Panc1 (cell line): ENCODE measurements at places on chromosomes 7 and 10.

DNA sequence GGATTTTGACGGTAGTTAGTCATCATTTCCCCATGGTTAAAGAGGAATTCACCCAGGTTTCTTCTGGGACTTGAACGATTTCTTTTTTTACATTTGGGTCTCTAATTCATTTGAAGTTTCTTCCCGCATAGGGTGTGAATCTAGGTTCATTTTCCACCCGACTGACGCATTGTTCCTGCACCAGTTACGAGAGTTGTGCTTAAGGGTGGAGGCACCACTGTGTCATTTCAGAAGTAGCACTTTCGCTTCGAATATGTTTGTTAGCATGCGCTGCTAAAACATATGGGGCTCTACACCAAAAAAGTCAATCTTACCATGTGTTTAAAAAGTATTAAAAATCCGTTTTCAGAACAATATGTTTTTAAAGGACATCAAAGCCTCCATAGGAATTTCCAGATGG lies 140.3 kb downstream of the VIPR2 start:
- H3K36me3 ChIP-seq = no peaks in the 10 kb centered on the region
- no peak for DNase-seq
- no peak overlapping the region for H3K4me3 ChIP-seq
- H3K4me1 ChIP-seq = no peaks in the 10 kb centered on the region
- H3K27me3 ChIP-seq = no peaks in the 10 kb centered on the region
- H3K27ac ChIP-seq = no peak overlapping the region

GRCh38 chr10:10432296-10433035 lies 585.2 kb upstream of the CELF2 start:
- no peak overlapping the region for H3K27ac ChIP-seq
- no peaks in the 10 kb centered on the region for H3K36me3 ChIP-seq
- DNase-seq = no peak

DNA sequence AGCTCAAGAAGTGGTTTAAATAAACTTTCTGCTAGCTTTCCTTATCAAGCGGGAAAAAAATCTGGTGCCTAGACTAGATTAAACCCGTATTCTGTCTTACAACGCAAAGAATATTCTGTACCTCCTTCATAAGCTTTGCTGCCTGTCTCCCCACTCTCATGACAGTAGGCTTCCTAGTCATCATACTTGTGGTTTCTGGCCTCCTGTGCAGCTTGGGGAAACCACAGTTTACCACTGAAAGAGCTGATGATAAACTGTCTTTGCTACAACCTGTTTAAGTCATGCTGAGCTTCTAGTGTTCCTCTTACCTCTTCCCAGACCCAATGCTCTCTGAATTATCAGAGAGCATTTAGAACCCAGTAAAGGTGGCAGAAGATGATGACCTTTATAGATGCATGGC lies 55.0 kb downstream of the PODXL start:
- no peaks in the 10 kb centered on the region for H3K27me3 ChIP-seq
- H3K4me1 ChIP-seq = no peaks in the 10 kb centered on the region; the same call in 1 of the 2 replicates
- no peaks in the 10 kb centered on the region; the same call in 1 of the 2 replicates for H3K36me3 ChIP-seq
- no peak overlapping the region for H3K4me3 ChIP-seq
- no peak overlapping the region for H3K27ac ChIP-seq

DNA sequence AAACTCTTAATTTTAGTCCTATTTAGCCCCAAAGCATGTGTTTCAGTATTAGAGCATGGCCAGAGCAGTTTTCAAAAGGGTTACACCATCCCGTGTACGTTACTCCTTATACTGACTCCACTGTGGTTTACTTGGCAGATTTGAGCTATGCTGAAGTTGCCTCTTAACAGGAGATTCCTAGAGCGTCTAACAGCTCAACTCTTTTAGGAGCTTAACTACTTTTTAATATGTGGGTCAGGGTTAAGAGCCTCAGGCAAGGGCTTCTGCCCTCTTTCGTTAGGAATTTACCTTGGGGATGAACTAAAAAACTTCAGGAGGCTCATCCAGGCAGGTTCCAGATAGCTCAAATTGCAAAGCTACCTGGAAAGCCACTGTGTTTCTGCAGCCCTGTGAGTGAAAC lies 674.8 kb upstream of the C7orf33 start:
- no peak overlapping the region for H3K4me3 ChIP-seq
- H3K36me3 ChIP-seq = no peaks in the 10 kb centered on the region
- DNase-seq = no peak
- H3K27ac ChIP-seq = no peak overlapping the region

DNA sequence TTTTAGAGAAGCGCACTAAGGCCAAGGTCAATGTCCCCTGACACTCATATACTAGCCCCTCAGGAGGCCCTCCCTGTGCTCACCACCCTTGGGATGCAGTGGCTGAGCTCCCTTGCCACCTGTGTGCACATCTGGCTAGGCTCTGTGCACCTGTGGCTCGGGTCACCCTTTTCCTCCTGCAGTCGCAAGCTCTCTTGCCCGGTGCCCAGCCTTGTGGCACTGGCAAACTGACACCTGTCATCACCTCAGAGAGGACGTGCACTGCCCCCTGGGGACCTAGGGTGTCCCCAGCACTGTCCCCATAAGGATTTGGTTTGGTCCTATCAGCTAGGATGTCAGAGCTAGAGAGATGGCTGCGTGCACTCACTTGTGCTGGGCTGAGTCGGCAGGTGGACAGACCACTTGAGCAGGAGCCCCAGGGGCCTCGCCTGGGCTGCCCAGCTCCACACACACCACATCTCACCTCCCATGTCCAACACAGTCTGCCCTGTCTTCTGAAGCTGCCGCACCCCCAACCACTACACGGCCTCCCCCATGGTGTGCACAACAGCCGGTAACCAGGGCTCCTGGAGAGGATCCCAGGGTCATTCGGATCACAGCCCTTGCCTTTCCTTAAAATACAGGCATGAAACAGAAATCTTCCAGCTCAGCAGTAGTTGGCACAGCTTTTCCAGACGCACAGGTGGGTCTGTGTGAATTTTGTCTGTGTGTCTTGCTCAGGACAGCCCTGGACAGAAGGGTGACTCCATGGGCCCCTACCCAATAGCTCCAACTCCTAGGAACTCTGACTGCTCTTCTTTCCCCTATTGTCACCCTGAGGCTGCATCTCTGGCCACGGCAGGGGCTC lies 111.0 kb downstream of the GRID1 start:
- no peak overlapping the region for H3K4me3 ChIP-seq
- H3K4me1 ChIP-seq = no peaks in the 10 kb centered on the region
- H3K27me3 ChIP-seq = 0 out of 2 replicates have a peak, but pooled peaks cover 2% of the 10 kb centered on the region
- no peaks in the 10 kb centered on the region for H3K36me3 ChIP-seq
- no peak for DNase-seq

DNA sequence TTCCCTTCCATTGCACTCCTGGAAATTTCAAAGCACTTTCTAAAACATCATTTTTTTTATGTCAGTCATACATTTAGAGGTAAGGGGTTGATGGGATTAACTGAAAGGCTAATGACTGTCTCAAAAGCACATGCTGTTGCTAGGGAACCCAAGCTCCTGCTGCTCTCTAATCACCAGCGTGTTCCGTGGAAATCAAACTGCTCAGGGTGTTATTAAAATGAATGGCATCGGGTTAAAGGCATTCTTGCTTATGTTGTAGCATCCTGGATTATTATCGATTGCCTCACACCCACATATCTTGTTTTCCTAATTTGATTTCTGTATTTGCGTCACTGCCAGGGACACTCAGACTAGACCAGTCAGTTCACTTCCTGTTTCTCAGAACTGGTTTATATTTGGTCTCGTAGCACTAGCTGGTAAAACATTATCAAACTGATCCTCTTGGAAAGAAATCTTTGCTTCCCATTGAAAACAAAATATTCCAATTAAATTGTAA lies 216.5 kb upstream of the MKLN1 start:
- H3K4me1 ChIP-seq = peaks cover 24% of the 10 kb centered on the region
- H3K4me3 ChIP-seq = peak overlapping the region; percentile 68
- H3K36me3 ChIP-seq = no peaks in the 10 kb centered on the region
- peak overlapping the region; percentile 74 for H3K27ac ChIP-seq
- no peaks in the 10 kb centered on the region for H3K27me3 ChIP-seq
- peak; percentile 68 for DNase-seq

- peak overlapping the region; percentile 99 for H3K27ac ChIP-seq
- H3K4me3 ChIP-seq = peak overlapping the region; percentile 69
- H3K36me3 ChIP-seq = no peaks in the 10 kb centered on the region
- H3K4me1 ChIP-seq = peaks cover 18% of the 10 kb centered on the region; the same call in 1 of the 2 replicates
These were observed 43.4 kb downstream of the LDB3 start for GRCh38 chr10:86711513-86712316.

- no peaks in the 10 kb centered on the region for H3K4me1 ChIP-seq
- no peaks in the 10 kb centered on the region for H3K36me3 ChIP-seq
- H3K4me3 ChIP-seq = no peak overlapping the region
- no peak for DNase-seq
- no peaks in the 10 kb centered on the region for H3K27me3 ChIP-seq
These were observed 119.1 kb downstream of the LRRN3 start for GRCh38 chr7:111210043-111210442.

DNA sequence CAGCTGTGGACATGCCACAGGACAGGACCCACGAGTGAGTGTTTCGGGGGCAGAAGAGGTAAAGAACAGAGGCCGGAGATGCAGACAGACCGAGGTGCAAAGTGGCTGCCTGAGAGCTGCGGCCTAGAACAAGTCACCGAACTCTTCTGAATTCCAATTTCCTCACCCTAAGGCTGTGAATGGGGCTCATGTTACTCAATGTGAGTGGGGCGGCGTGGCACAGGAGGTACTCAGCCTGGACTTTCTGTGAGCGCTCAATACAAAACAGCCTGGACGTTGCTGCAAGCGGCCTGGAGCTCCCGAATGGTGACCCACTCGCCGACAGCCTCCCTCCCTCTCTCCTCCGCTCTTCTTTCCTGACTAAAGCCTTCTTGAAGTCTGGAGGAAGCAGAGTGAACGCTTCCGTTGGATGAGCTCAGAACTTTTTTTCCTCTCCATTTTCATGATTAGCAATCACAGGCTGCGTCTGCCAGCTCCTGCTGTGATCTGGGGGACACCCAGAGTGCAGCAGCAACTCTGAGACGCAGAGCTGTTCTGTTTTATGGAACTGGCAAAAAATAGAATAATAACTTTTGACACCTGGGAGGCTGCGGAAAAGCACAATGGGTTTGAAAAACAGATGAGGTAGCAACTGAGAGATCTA lies 108.5 kb downstream of the PTPRN2 start:
- peaks cover 4% of the 10 kb centered on the region; the same call in 1 of the 2 replicates for H3K27me3 ChIP-seq
- H3K27ac ChIP-seq = no peak overlapping the region
- H3K4me3 ChIP-seq = no peak overlapping the region
- no peak for DNase-seq
- H3K4me1 ChIP-seq = no peaks in the 10 kb centered on the region

GRCh38 chr10:34107626-34108516 lies 707.2 kb downstream of the PARD3 start:
- no peak overlapping the region for H3K4me3 ChIP-seq
- H3K27me3 ChIP-seq = no peaks in the 10 kb centered on the region
- H3K27ac ChIP-seq = no peak overlapping the region
- DNase-seq = no peak

DNA sequence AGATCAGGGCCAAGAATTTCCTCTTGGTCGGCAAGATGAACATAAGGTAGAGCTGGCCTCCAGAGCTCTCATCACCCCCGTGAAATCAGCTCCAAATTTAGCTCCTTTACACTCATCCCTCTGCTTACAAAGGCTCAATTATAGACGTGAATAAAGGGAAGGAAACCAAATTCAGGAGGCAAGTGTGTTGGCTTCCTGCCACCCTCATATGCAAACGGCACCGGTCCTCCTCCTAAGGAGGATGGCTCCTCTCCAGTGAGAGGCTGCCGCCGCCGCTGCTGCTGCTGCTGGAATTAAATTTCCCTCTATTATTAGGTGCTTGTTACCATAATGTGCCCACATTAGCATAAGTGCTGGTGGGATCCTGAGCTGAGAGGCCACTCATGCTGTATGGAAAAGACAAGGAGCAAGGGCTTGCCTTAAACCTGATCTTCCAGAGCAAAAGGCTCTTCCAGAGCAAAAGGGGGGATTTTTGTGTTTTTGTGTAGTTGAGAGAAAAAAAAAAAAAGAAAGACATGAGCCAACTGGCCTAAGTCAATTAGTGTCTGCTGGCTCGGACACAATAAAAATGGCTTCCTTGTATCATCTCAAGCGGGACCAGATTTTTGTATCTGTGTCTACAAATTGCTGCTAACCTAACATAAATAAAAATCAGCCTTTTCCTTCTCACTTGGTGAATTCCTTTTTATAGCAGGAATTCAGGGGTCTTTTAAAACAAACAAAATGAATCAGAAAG lies 68.4 kb downstream of the CDHR3 start:
- no peaks in the 10 kb centered on the region for H3K36me3 ChIP-seq
- H3K27ac ChIP-seq = no peak overlapping the region
- H3K4me1 ChIP-seq = no peaks in the 10 kb centered on the region
- H3K4me3 ChIP-seq = no peak overlapping the region
- no peaks in the 10 kb centered on the region for H3K27me3 ChIP-seq
- DNase-seq = no peak

GRCh38 chr7:139523199-139523941 lies at the start of gene CLEC2L:
CLEC2L (plus strand) TSS chr7:139523685; CDS start chr7:139523928, 243 bp downstream.
- H3K4me1 ChIP-seq = no peaks in the 10 kb centered on the region
- peaks cover 8% of the 10 kb centered on the region; the same call in 1 of the 2 replicates for H3K27me3 ChIP-seq
- DNase-seq = no peak
- H3K36me3 ChIP-seq = no peaks in the 10 kb centered on the region
- no peak within 1 kb of the TSS for H3K27ac ChIP-seq

DNA sequence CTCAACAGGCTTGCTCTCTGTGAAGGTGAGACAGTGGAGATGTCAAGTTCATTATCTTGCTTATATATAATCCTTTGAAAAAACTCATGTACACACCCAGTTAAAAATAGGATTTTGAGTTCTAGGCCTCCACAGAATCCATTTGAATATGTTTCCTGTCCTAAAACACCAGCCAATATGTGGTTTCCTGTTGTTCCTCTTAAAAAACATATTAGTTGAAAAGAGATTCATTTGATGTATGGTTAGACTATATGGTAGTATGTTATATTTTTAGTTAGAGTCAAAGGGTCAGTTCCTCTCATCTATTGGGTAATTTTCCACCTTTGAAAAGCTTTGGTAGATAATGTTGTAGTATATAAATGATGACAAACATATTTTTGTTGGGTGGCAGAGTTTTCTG lies 16.0 kb downstream of the PPP1R9A start:
- no peak overlapping the region for H3K4me3 ChIP-seq
- H3K36me3 ChIP-seq = no peaks in the 10 kb centered on the region
- DNase-seq = no peak
- no peaks in the 10 kb centered on the region for H3K27me3 ChIP-seq
- H3K27ac ChIP-seq = no peak overlapping the region

GRCh38 chr10:100886963-100887362 lies 25.8 kb upstream of the SLF2 start:
- no peaks in the 10 kb centered on the region for H3K4me1 ChIP-seq
- no peak for DNase-seq
- peaks cover 7% of the 10 kb centered on the region; the same call in 1 of the 2 replicates for H3K27me3 ChIP-seq
- H3K27ac ChIP-seq = no peak overlapping the region
- no peaks in the 10 kb centered on the region for H3K36me3 ChIP-seq

DNA sequence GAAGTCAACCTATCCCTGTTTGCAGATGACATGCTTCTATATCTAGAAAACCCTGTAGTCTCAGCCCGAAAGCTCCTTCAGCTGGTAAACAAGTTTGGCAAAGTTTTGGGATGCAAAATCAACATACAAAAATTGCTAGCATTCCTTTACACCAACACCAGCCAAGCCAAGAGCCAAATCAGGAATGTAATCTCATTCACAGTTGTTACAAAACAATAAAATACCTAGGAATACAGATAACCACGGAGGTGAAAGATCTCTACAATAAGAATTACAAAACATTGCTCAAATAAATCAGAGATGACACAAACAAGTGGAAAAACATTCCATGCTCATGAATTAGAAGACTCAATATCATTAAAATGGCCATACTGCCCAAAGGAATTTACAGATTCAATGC lies 50.4 kb upstream of the ZNF365 start:
- H3K27me3 ChIP-seq = no peaks in the 10 kb centered on the region
- H3K27ac ChIP-seq = no peak overlapping the region
- H3K36me3 ChIP-seq = no peaks in the 10 kb centered on the region
- no peak for DNase-seq
- H3K4me3 ChIP-seq = no peak overlapping the region
- H3K4me1 ChIP-seq = no peaks in the 10 kb centered on the region

- no peak overlapping the region for H3K27ac ChIP-seq
- no peak overlapping the region for H3K4me3 ChIP-seq
- H3K36me3 ChIP-seq = no peaks in the 10 kb centered on the region
These were observed 5.4 kb downstream of the CPVL start for GRCh38 chr7:29140873-29141468.
